ENCODE measurements at places on chromosomes 2 and 18.
A peak's percentile ranks its signal among the peaks of the same experiment; 100 is the strongest.

DNA sequence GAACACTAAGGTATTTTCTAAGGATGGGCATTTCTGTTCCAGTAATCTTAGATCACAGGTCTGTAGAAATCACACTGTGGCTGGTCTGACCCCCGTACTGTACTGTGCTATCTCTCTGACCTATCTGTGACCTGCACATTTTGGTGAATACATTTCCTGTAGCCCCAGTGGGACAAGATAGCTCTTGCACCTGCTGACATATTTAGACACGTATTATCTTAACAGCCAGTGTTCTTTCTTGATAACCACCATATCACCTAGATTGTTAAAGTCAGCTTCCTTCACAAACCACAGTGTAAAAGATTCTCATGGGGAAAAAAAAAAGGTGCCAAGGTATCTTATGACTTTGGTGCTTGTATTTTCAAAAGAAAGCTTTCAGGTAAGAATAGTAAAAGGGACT is 39.8 kb upstream of the TMEM247 start:
- no peak for DNase-seq

- DNase-seq: peak; percentile 72
Observed at GRCh38 chr18:22378672-22379282, 38.9 kb downstream of the CTAGE1 start.

DNA sequence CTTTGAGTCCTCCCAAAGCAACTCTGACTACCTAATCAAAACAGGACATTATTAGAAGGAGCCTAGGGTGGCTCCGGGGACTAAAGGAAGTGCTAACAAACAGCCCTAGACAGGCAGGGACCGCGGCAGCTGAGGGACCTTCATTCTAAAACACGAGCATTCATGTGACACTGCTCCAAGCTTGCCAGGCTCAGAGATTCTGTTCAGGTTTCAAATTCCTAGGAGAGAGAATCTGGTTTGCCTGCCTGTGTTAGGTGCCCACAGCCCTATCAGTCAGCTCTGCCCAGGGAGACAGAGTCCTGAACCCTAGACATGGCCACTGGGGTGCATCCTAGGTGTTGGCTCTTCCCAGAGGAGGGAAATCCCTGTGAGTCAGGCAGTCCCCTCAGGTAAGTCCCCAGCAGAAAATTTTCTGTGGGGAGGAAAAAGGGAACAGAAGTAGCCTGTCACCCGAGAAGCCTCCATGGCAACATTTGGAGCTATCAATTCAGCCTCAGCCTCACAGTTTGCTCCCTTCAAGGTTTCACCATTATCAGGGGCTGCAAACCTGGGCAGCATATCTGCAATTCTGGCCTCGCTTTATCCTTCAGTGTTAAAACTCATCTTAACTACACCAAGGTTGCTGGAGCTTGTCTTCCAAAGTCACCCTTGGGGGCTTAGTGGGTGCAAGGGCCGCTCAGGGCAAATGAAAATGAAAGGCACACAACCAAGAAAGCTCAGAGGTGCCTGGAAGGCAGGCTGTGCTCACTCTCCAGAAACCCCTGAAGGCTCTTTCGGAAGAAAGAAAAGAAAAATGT is 28.6 kb downstream of the PCBP1 start:
- no peak for DNase-seq

DNA sequence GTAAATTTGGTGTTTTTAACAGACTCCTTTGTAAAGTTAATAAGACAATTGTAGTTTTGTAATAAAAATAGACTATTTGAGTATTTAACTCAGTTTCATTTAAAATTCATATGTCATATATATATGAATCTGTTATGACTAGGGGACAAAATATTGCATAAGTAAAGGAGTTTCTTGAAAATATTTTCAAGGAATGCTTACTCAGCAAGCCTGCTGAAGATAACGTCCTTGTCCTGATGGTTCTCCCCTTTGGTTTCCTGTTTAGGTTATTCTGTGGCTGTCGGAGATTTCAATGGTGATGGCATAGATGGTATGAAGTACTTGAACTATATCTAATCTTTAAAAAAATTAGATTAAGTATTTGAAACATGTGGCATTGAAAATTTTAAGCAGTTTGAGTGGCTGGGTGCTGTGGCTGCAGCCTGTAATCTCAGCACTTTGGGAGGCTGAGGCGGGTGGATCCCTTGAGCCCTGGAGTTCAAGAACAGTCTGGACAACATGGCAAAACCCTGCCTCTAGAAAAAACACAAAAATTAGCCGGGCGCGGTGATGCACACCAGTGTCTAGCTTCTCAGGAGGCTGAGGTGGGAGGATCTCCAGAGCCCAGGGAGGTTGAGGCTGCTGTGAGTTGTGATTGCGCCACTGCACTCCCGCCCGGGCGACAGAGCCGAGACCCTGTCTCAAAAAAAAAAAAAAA is 47.1 kb downstream of the ITGAV start:
- DNase-seq: no peak

DNA sequence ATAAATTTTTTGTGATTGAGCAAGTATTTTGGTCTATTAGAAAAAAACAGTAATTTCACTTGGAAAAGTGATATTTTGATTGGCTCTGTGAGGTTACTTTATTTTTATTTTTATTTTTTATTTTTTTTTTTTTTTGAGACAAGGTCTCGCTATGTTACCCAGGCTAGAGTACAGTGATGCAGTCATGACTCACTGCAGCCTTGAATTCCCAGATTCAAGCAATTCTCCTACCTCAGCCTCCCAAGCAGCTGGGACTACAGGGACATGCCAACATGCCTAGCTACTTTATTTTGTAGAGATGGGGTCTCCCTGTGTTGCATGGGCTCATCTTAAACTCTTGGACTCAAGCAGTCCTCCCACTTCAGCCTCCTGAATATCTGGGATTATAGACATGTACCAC is 60.9 kb upstream of the MGAT5 start:
- DNase-seq: no peak

DNA sequence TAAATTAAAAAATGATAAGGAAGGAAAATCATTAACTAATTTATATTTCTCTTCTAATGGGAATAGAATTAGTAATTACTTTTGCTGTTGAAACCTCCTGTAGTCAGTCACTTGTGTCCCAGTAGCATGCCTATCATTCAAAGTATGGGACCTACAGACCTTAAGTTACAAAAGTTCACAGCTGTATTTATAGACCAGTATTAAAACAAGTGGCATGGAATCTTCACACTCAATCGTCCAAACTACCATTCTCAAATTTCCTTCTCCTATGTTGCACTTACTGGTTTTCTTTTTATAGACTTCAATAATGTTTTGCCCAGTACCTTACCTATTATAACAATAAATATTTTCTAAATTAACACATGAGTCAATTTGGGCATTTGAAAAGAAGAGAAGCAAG is 639.9 kb downstream of the ERBB4 start:
- no peak for DNase-seq

DNA sequence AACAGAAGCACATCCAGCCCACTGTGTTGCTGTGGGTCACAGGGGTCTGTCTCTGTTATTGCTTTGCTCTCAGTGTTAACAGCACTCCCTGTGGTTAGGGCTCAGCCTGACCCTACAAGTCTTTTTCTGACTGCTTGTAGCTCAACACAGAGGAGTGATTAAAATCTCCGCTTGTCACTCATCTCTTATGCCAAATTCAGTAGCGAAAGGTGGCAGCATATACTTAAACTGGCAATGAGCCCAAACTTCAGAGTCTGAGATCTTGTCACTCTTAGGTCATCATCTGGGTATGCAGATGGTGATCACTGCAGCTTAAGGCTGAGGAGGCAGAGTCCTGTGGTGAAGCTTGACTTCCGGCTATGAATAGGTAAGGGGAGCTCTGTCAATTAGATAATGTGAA is 63.3 kb upstream of the CSRNP3 start:
- DNase-seq: peak; percentile 24

GRCh38 chr2:173393186-173393585 is 38.5 kb downstream of the CDCA7 start:
- no peak for DNase-seq

GRCh38 chr2:131058920-131059319 is 34.3 kb downstream of the FAM168B start:
- DNase-seq: no peak

DNA sequence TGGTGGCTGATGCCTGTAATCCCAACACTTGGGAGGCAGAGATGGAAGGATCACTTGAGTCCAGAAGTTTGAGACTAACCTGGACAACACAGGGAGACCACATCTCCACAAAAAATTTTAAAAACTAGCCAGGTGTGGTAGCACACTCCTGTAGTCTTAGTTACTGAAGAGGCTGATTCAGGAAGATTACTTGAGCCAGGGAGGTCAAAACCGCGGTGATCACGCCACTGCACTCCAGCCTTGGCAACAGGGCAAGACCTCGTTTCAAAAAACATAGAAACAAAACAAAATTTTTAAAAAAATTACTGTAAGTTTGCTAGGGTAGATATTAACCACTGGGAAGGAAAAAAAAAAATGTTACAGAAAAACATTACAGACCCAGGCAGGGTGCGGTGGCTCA is 5.8 kb downstream of the ATL2 start:
- DNase-seq: no peak

DNA sequence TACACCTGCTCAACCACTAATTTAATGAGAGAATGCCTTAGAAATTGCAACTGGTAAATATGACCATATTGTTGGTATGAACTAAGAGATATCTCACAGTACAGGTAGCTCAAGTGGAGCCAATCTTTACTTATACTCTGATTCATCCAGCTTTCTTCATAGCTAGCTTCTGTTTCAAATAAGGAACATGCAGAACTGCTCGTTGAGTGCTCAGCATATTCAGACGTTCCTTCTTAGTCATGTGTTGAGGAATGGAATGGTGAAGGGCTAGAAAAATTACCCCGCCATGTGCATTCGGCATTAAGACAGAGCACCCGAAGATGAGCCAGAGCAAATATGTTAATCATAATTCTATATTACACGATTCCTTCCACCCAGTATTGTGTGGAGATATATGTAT is 144.0 kb upstream of the VRK2 start:
- DNase-seq: no peak

GRCh38 chr2:34851804-34852203 is 1252.7 kb upstream of the FAM98A start:
- DNase-seq: no peak

DNA sequence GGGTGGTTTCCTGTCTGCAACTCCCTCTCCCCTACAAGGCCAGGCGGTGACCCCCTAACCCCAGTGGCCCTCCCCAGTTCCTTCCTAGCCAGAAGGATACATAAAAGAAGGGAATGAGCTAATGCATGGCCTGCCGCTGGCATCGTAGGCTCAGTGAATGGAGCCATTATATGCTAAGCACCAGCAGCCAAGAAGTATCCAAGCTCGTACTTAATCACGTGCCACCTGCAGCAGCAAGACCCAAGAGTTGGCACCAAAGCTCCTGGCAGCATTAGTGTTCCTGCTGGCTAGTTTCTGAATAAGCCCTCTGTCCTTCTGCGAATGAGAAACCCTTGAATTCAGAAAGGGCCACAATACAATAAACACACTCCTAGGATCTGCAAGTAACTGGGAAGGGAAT is 4.3 kb downstream of the DBI start:
- DNase-seq: no peak

- DNase-seq: no peak
Observed at GRCh38 chr18:27668158-27668557, 483.1 kb upstream of the CHST9 start.

DNA sequence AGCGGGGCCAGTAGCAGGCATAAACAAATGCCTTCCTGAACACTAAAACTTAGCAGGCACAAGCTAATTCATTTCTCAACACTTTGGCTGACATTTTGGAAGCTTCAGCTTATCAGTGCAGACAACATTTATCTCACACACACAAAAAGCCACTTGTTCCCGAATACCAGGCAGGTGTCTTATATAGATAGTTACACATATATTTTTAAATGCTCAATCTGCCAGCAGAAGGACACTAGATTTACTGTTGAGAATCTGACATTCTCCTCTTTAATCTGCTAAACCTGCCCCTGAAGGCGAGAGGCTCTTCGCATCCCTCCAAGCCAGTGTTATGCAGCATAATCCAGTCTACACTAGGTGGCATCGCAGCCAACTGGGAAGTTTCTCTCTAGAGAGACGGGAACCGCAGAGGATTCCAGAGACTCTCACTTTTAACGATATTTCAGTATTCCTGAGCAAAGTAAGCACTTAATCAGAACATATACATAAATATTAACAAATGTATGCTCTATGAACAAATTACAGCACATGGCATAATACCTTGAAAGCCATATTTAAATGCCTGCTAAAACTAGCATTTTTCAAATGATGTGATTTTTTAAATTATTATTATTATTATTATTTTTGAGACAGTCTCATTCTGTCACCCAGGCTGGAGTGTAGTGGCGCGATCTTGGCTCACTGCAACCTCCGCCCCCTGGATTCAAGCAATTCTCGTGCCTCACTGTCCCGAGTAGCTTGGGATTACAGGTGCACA is 90.2 kb upstream of the SCG2 start:
- DNase-seq: peak; percentile 73

GRCh38 chr18:29217124-29217915 is 1040.4 kb upstream of the CDH2 start:
- DNase-seq: no peak

GRCh38 chr2:152715854-152716428 is 1.3 kb downstream of the PRPF40A start:
- peak; percentile 63 for DNase-seq

DNA sequence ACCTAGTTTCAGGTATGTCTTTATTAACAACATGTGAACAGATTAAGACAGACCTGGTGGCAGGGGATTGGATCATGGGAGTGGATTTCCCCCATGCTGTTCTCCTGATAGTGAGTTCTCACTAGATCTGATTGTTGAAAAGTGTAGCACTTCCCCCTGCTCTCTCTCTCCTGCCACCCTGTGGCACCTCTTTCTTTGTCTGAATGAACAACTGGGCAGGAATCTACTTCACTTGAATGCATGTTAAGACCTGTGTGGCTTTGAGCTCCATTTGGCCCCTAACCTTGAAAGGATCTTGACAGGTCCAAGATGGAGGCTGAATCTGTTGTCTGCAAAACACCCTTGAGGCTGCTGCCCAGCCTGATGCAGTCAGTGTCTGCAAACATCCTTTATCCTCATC is 194.4 kb downstream of the RNF144A start:
- peak; percentile 2 for DNase-seq

DNA sequence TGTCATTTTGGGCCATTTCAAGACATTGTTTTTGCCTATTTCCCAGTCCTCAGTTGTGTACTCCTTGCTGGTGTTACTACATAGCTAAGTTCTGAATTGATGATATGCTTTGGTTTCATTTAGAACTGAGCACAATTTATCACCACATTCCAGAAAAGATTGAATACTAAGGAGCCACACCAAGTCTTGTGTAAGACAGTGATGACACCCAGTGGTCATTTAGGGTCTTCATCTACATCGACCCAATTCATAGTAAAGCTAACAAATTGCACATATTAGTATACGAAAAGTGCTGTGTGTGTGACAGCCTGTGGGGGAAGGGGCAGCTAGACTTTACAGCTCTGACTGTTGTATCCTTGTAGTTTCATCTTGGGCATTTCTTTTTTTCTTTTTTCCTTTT is 10.9 kb upstream of the DLX2 start:
- no peak for DNase-seq
